ENCODE measurements at places on chromosomes 13 and 19.

GRCh38 chr13:111380431-111380830 is 60.0 kb downstream of the TEX29 start:
- DNase-seq = no peak

DNA sequence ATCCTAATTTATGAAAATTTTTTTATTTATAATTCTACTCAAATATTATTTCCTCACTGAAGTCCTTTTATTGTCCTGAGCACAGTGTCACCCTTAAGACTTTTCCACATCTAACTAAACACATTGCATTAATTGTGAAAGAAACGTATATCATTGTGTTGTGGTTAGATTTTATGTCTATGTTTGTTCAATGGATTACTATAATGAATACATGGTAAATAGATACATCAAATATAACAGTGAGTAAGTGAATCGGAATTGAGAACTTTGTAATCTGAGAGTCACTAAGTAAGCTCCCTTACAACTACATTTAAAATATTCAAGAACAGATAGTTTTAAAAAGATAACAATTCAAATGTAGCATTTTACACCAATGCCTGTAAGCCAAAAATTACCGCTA is 417.6 kb upstream of the PCDH20 start:
- DNase-seq = no peak

GRCh38 chr19:41298348-41298964 is 11.5 kb upstream of the CCDC97 start:
- DNase-seq = no peak

DNA sequence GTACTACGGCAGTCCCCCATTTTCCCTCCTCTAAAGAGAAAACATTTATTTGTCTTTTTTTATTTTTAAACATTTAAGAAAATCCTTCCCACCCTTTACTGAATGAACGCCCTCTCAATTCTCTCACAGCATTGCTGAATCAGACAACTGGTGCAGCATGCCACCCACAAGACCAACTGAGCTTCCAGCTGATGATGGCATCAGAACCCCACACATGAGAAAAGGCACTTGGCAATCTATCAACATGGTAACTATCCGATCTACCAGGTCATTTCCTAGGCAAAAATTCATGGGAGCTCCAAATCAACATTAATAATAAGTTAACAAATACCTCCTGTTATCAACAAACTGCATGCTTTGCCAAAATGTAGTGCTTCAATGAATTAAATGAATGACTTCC is 43.1 kb downstream of the LHFPL6 start:
- DNase-seq = no peak

GRCh38 chr13:63909726-63910375 is 2494.2 kb upstream of the PCDH20 start:
- no peak for DNase-seq
